Cerebellar nuclear complex (tissue), 1 donor: ENCODE measurements at places on chromosomes 13 and 19.

DNA sequence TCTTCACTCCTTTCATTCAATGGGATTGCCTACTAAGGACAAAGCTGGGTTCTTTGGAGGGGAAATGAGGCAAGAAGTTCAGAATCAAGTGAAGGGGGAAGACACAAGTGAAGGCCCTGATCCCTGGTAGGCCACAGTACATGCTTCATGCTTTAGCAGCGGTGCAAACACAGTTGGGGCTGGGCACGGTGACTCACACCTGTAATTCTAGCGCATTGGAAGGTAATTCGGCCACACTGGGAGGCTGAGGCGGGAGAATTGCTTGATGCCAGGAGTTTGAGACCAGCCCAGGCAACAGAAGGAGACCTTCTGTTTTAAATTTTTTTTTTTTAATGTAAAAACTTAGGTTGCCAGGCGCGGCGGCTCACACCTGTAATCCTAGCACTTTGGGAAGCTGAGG lies 23.4 kb upstream of the GATAD2A start:
- no peak for DNase-seq

DNA sequence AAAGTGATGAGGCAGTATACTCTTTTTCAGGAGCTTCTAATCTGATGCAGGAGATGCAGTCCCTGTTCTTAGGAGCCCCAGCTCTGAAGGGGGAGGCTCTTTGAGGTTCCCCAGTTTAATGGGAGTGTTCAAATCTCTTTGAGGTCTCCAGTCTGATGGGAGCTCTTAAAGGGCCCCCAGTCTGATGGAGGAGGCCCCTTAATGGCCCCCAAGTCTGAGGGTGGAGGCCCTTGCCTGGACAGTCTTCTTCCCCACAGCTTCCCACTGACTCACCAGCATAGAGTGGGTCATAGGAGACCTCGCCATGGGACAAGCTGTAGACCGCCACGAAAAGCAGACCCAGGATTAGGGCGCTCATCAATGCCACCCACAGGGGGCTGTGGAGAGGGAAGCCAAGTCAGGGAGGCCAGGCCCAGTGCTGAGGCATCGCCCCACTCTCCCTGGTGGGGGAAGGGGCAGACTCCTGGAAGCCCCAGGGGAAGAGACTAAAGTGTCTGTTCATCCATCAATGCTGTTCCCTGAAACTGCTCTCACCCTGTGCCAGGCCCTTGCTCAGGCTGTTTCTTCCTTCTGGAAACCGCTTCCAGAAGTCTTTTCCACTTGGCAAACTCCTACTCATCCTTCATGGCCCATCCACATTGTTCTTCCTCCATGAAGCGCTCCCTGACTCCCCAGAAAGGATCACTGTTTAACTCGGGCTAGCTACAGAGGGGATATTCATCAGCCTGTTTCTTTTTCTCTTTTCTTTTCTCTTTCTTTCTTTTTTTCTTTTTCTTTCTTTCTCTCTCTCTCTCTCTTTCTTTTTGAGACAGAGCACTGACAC lies 2.1 kb downstream of the TM6SF2 start:
- no peak for DNase-seq

- DNase-seq, result no peak
Measured at GRCh38 chr13:53198736-53199135, 170.1 kb downstream of the OLFM4 start.

- DNase-seq, result no peak
Measured at GRCh38 chr19:54470991-54471782, 1.9 kb downstream of the CDC42EP5 start.

- DNase-seq, result no peak
Measured at GRCh38 chr13:93450191-93450621, 223.6 kb downstream of the GPC6 start.

DNA sequence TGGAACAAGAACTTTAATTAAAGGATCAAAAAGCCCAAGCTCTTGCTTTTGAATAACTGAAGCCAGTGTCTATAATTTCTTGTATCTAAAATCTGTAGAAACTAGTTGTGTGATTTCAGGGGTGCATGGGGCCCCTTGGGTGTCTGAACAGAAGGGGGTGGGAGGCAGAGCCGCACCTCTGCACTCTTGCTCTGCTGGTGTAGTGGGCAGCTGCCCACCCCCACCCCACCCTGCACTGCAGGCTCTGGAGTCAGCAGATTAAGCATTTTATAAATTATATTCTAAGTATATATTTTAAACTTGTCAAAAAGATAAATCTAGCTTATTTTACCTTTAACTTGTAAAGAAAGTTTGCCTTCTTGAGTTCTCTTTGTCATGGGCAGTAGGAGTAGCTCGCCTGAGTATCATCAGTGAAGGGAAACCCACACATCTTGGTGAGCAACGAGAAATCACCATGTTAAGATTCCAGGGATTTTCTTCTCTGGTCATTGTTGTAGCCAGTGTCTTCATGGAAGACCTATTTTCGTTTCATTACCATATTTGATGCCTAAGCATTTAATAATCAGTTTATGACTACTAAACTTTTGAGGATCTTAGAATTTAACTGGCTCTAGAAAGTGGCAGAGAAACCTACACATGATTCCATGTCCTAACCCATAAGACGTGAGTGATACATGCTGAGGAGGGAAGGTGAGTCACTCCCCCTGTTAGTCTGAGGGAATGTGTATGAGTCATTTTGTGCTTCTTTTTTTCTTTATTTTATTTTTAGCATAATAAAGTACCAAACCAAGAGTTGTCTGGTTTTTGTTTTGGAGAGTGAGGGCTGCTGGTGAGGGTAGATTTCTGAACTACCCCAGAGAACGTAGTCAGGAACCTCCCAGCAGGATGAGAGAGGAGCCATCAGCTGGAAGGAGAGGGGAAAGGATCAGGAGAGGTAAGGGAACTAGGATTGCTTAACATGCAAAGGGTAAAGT lies 7.7 kb downstream of the UBE2L5 start:
- DNase-seq, result no peak

DNA sequence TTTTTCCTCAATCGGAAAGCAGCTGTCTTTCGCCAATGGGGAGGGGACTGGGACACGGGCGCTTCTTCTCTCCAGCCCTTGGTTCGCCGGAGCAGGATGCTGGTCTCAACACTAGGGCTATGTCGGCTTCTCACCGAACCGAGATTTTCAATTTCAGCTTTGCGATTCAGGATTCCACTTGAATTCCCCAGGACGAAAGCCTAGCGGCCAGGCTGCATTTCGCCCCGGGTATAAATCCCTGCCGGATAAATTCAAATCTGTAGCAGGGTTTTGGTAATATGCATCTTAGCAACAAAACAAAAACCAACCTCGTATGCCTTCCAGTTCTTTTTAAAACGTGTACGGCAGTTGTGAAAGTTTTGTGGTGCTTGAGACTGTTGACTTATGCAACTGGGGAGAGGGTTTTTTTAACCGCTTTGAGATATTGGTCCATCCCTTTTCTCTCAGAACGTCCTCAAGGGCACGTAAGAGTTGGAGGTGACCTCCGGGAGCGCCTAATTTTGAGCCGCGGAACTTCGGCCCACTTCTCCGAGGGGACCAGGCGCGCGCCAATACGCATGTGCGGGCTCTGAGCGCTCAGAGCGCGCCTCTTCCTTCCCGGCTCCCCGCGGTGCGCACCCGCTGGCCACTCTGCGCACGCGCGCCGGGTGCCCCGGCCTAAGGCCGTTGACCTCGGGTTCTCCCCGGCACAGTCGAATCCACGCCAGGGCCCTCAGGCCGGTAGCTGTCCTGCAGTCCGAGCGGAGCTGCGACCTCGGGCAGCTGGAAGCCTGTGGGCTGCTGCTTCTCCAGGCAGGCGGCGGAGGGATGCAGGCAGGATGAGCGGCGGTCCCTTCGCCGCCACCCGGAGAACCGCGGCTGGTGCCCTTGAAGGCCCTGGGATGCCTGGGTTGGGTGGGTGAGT lies 7.6 kb downstream of the POU4F1 start:
- no peak for DNase-seq

- no peak for DNase-seq
Measured at GRCh38 chr19:14979476-14980255, at the start of gene SLC1A6. SLC1A6 (minus strand) TSS chr19:14979864; CDS start chr19:14972910, 6,954 bp downstream.

DNA sequence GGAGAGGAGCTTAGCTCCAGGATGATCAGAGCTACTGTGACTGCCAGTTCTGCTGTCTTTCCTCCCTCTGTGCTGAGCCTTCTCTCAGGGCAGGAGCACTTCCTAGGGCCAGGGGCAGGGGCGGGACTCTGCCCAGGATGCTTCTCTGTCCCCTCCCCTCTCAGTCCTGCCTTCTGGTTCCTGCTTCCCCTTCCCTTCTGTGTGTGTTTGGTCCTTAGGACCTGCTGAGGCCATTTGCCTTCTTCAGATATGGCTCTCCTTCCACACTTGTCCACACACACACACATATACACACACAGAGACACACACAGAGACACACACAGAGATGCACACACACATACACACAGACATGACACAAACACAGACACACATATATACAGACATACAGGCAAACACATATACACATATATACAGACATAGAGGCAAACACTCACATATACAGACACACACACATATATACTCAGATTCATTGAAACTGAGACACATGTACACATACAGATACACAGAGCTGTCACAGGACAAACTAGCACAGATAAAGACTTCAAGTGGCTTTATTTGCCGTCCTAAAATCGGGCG lies 22.0 kb upstream of the CD177 start:
- DNase-seq, result no peak

- no peak for DNase-seq
Measured at GRCh38 chr19:15616627-15617270, 1.7 kb downstream of the CYP4F8 start.

DNA sequence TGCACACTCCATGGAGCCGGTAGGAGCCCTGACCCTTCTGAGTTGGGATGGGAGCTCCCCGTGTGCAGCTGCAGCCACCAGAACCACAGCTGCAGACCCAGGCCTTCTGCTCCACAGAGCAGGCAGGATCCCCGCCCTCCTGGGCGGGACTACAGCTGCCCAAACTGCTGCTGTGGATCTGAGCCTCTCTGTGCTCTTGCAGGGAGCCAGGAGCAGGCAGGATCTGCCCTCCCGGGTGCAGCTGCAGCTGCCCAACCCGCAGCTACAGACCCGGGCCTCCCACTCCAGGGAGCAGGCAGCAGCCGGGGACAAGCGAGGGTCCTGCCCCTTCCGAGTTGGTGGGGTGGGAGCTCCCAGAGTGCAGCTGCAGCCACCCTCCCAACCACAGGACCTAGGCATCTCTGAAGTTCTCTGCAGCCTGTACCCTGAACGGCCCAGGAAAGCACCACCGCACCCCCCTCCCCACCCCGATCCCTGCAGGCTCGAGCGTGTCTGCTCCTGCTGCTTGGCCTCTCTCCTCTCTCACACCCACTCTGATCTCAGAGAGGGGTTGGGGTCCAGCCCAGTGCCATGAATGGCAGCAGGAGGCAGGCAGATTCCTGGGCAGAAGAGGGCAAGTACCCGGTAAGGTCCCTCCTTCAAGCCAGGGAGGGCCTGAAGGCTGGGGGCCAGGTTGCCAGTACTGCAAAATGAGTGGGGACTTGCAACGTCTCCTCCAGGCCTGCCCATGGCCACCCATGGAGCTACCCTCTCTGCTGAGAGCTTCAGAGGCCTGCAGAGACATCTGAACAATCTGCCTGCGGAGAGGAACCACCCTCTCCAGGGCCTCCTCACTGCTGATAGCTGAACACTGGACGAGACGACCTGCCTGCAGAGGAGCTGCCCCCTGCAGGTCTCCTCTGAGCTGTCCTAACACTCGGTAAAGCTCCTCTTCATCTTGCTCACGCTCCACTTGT lies 16.4 kb upstream of the EMP3 start:
- no peak for DNase-seq
